ENCODE measurements at places on chromosomes 16 and 17.

DNA sequence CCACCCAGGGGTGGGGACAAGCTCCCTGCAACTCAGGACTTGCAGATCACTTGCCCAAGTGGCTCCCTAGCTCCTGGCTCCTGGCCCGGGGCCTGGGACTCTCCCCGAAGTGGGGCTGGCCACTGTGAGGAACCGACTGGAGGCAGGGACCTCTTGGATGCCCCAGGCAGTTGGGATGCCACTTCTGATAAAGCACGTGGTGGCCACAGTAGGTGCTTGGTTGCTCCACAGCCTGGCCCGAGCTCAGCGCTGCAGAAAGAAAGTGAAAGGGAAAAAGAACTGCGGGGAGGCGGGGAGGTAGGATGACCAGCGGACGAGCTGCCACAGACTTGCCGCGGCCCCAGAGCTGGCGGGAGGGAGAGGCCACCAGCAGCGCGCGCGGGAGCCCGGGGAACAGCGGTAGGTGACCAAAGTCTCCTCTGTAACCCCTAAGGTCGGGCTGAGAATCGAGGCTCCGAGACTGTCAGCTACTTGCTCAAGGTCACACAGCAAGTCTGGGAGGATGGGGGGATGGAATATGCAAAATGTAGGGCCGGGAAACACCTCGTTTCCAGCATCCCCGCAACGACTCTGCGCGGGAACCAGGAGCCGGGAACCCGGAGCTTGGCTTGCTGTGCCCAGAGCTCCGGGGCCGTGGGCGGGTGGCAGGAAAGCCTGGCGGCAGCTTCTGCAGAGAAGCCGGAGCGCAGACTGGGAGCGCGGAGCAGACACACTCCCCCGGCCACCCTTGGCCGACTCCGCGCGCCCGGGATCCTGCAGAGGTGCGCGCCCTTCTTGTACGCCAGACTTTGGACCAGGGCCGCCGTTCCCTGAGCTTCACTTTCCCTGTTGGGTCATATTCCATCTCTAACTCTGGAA lies 1.9 kb downstream of the CIITA start:
- DNase-seq, result peak; percentile 8

- DNase-seq, result no peak
These were observed 523.0 kb upstream of the CDH11 start for GRCh38 chr16:65644821-65645220.

GRCh38 chr17:19332371-19333131 lies 30.0 kb downstream of the B9D1 start:
- DNase-seq, result no peak

- peak; percentile 52 for DNase-seq
These were observed 6.9 kb upstream of the CES3 start for GRCh38 chr16:66954097-66954659.

DNA sequence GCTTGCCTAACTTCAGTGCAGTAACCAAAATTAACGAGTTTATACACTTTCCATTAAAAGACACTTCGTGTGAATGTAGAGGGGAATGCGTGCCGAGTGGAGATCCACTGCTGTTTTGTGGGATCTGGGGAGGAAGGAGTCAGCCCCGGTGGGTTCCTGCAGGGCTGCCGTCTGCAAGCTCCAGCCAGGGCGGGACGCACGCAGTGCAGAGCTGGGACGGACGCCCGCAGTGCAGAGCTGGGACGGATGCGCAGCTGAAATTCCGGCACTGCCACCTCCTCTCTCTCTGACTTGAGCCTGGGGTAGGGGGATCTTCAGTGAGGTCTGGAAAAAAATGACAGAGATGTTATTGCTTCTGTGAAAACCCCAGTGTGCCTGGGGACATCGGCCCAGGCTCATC lies 16.5 kb upstream of the ZC3H18 start:
- DNase-seq, result no peak

DNA sequence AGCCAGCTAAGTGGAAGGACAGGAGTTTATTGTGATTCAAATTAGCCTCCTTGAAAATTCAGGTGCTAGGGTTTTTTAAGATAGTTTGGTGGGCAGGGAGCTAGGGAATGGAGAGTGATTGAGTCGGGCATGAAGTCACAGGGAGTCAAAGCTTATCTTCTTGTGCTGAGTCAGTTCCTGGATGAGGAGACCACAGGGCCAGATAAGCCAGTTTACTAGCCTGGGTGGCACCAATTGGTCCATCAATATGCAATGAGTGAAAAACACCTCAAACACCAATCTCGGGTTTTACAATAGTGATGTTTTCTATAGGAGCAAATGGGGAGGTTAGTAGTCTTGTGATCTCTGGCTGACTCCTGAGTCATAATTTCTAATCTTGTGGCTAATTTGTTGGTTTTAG lies 165.1 kb downstream of the ABCC12 start:
- no peak for DNase-seq

DNA sequence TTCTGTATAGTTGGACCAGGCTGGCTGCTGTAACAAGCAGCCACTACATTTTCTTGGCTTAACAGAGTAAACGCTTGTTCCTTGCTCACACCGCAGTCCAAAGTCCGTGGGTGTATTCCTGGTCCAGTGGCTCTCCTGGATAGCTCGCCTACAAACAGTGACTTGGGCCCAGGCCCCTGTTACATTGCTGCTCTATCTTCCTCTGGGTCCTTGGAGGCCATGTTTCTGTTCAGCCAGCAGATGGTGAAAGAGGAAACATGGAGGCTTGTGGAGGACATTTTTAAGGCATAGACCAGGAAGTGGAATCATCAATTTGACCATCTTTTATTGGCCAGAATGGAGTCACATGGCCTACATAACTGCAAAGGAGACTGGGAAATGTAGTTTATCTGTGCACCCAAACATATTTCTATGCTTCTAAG lies 55.1 kb downstream of the ATP2C2 start:
- peak; percentile 40 for DNase-seq

DNA sequence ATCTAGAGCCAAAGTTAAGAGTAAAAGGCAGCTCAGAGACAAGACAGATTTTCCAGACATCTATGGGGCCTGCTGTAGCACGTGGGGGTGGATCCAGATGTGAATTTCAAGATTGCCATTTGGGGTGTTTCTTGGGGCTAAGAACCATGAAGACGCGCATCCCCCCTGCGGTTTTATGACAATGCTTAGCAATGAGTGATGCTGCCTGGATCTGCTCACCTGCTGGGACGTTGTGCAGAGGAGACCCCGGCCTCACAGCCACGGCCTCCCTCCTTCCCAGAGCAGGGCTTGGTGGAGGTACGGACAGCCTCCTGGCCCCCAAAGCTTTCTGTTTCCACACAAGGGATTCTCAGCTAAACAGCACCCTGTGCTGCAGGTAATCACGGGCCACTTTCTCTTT lies 151.5 kb upstream of the DYNLRB2 start:
- DNase-seq, result no peak

DNA sequence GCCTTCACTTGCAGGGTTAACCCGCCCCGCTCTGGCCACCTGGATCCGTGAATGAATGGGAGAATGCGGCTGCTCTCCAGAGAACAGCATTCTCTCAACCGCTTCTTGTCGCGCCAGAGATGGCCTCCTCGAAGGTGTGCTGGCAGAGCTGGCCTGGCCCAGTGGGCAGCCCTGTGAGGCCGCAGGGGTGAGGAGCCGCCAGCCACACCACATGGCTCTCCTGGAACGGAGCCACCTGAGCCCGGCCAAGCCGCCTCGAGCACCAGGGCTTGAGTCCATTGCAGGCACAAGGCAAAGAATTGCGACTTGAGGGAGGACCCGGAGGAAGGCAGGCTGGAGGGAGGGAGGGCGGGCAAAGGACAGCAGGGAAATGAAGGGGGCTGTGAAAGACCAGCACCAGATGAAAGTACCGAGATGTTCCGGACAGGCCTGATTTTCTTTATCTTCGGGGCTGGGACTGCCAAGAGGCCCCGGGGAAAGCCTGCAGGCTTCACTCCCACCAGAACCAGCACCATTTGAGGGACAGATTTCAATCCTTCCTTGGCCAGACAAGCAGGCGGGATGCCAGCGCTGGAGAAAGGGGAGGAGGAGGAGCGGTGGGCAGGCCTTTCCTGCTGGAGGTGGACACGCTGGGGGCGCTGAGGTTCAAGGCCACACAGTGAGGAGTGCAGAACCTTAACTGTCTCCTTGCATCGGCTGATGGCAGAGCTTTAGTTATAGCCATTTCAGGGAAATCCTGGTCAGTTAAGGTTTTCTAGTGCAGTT lies 69.4 kb downstream of the MRC2 start:
- DNase-seq, result no peak

- no peak for DNase-seq
These were observed 119.5 kb downstream of the CDYL2 start for GRCh38 chr16:80684906-80685305.

DNA sequence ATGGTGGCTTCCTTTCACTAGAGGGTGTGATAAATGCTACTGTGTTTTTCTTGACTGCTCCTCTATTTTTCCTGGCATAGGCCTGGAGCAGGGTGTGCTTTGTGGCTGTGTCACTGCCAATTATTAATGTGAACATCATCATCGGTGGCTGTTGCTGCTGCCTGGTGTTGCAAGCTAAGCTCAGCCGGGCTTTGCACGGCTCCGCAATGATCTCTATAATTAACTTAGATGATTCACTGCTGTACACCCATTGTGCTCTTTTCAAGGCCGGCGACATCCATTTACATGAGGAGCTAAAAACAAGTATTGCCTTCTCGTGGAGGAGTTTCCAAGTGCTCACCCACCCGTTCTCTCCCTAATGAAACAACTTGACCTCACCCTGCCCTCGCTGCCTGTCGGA lies 160.1 kb upstream of the IRX3 start:
- DNase-seq, result peak; percentile 87

DNA sequence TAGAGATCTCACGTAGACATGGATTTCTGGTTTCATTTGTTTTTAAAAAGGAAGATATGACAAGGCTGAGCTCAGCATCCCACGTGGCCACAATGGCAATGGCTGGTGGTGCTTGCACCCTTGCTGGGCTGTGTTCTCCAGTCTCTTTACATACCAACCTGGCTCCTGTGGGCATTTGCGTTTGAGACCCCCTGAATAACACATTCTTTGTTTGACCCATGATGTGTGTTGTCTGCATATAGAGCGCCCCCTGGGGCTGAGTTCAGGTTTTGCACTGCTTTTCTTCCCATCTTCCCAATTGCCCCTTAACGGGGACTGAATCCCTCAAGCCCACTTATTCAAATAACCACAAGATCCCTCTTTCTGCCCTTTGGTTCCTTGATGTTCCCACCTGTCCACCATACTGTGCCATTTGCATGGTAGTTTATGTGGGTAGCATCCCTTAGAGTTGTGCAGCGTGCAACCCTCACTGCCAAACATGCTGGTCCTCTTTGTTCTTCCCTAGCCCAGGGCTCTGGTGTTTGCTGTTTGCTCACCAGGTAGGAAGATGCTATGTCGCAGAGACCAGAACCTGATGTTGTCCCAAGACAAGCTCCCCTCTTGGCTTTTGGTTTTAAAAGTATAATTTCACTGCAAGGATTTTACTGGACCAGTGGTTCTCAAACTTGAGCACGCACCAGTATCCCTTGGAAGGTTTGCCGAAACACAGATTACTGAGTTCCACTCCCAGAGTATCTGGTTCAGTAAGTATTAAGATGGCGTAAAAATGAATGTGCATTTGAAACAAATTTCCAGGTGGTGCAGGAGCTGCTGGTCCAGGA lies 38.5 kb upstream of the NKD1 start:
- DNase-seq, result no peak

DNA sequence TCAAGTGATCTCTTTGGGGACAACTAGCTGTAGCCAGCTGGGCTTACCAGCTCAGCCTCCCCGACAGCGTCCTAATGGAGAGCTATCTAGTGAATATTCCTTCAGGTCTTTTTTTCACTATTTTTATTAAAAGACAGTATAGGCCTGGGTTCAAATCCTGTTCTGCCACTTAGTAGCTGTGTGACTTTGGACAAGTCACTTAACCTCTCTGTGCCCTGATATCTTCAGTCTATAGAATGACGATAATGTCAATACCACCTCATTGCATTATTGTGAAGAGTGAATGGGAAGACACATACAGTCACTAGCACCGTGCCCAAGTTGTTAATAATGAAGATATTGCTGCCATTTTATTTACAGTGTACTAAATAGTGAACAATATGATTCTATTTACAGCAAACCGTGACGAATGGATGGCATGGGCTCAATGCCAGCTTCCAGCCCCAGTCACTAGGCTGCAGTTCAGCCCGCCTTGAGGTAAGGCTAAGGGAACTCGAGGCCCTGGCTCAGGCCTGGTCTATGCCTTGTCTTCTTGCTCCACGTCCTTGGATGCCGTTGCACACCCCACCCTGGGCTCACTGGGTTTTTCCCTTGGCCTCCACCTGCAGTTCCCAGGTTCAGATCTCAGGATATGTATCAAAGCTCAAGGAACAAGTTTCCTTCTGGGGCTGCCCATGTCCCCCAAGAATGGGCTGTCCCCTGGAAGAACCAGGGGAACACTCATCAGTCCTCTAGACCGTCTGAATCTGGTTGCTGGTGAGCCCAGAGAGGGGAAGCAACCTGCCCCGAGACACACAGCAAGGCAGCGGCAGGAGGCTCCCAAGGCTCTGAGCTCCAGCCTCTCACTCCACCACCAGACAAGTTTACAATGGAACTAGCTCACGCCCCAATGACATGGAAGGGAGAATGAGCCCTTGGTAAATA lies 95.4 kb upstream of the TNRC6C start:
- no peak for DNase-seq

GRCh38 chr17:50080096-50080480 lies 15.1 kb upstream of the PDK2 start:
- DNase-seq, result no peak

DNA sequence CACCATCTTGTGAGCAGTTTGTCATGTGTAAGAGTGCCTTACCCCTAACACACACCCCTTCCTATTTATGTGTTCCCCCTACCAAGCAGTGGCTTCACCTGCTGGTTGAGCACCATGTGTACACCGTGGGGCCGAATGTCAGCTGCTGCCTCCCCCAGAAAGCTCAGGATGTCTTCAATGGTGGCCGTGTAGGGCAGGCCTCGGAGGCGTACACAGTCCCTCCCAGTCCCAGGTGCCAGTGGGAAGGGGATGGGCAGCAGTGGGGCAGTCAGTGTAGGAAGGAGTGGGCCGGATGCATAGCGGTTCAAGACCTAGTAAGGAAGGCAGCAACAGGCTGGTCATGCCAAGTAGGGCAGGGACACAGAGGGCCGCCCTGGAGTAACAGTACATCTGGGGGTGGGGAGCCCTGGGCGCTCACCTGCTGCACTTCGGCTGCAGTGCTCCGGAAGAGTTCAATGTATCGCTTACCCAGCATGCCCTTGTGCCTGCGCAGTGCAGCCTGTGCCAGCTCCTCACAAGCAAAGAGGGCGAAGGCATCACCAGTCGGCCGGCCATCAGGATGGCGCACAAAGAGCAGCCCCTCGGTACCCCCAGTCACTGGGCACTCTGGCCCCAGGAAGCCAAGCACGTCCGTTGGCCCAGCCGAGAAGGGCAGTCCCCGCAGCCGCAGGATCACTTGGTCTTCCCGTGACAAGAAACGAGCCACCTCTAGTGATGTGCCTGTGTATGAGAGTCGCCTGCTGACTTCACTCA lies 4.4 kb downstream of the ESRP2 start:
- no peak for DNase-seq

Data from RCC 7860 (cell line).